Endothelial cell (in vitro differentiated cells): ENCODE measurements at places on chromosomes 13 and 19. TPM values are rescaled to one million over a fixed set of nuclear protein-coding genes. Genes with fewer than 3 reads are reported as not detected.

- no peak for DNase-seq
Measured at GRCh38 chr19:12092065-12092867, 27.7 kb downstream of the ZNF844 start.

Gene LGALS14
- total RNA-seq: not detected

Gene ZNF541
- total RNA-seq: not detected

GRCh38 chr19:10104130-10104513 is 1.6 kb upstream of the ANGPTL6 start:
- no peak for DNase-seq

- no peak for DNase-seq
Measured at GRCh38 chr19:28956421-28956820, 256.5 kb downstream of the UQCRFS1 start.

GRCh38 chr13:38636761-38637160 is 50.1 kb upstream of the FREM2 start:
- no peak for DNase-seq

GRCh38 chr13:28533441-28534166 is 38.7 kb upstream of the FLT1 start:
- DNase-seq: no peak

Gene CACNG7
- total RNA-seq: 0.51 TPM

DNA sequence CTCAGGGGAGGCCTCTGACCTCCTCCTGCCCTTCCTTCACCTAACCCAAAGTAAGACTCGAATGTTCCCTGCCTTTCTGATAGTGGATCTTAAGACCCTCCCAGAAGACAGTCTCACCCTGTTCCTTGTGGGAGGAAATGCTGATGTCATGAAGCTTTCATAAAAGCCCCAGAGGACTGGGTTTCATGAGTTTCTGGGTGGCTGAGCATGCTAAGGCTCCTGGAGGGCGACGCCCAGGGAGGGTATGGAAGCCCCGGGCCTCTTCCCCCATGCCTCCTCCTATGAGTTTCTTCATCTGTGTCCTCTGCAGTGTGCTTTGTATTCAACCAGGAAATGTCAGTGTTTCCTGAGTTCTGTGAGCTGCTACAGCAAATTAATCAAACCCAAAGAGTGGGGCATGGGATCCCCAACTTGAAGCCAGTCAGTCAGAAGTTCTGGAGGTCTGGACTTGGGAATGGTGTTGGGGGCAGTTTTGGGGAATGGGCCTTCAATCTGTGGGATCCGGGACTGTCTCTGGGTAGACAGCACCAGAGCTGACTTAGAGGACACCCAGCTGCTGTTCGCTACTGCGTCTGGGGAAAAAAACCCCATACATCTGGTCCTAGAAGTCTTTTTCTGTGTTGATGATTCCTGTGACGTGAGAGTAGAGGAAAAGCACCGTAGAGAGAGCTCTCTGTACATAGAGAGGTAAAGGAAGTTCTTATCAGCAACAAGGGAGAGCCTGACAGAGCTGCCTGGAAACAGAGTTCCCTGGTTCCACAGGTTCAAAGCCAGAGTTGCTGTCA is 2.0 kb upstream of the LILRB2 start:
- DNase-seq: no peak

Gene C1QTNF9
- not detected for total RNA-seq

GRCh38 chr13:21039097-21039800 is 22.1 kb downstream of the LATS2 start:
- no peak for DNase-seq

Gene KLF5
- 2.4 TPM for total RNA-seq

- no peak for DNase-seq
Measured at GRCh38 chr13:31168166-31168565, 6.5 kb upstream of the HSPH1 start.

GRCh38 chr13:45122941-45123340 is 2.6 kb downstream of the GTF2F2 start:
- DNase-seq: no peak

- no peak for DNase-seq
Measured at GRCh38 chr19:2804156-2805004, 15.3 kb upstream of the ZNF554 start.

Gene RASGRP4
- 8.1 TPM for total RNA-seq

GRCh38 chr13:34862716-34863115 is 79.4 kb upstream of the NBEA start:
- no peak for DNase-seq

GRCh38 chr13:110415669-110416068 is 108.6 kb downstream of the COL4A2 start:
- DNase-seq: no peak

DNA sequence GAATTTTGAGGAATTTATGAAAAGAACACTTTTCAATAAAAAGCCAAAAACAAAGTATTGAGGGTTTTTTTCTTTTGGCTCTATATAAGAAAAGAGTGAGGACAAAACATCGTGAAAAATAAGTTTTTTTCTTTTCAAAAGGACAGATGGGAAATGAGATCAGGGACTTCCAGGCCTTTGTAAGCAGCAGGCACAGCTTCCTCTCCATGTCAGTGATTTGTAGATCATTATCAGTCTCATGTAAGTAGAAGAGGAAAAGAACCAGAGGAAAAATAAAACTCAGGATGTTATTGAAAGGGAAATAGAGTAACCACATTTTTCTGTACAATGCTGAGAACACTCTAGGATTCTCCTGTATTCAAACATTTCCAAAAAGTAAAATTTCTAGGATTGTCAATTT is 29.9 kb downstream of the DOCK9 start:
- no peak for DNase-seq

Gene CASP14
- not detected for total RNA-seq

Gene ZNF66
- total RNA-seq: 17.6 TPM

- no peak for DNase-seq
Measured at GRCh38 chr19:13861392-13861713, 15.6 kb upstream of the NANOS3 start.

GRCh38 chr13:24307211-24308067 is 1.9 kb upstream of the C1QTNF9 start:
- DNase-seq: no peak

DNA sequence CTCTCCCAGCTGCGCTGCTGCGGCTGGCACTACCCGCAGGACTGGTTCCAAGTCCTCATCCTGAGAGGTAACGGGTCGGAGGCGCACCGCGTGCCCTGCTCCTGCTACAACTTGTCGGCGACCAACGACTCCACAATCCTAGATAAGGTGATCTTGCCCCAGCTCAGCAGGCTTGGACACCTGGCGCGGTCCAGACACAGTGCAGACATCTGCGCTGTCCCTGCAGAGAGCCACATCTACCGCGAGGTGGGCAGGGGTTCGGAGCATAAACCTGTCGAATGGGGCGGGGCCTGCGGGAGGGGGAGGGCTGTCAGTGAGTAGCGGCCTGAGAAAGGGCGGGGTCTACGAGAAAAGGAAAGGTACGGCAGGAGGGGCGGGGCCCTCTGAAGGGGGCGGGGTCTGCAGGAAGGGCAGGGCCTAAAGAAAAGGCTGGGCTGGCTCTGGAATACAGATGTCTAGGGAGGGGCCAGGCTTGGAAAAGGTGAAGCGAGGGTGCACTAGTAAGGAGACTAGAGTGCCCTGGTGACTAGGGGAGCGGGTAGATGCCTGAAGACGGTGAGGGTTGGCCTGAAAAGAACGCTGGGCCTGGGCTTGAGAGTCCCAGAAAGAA is 3.6 kb downstream of the CD37 start:
- peak; percentile 83 for DNase-seq

DNA sequence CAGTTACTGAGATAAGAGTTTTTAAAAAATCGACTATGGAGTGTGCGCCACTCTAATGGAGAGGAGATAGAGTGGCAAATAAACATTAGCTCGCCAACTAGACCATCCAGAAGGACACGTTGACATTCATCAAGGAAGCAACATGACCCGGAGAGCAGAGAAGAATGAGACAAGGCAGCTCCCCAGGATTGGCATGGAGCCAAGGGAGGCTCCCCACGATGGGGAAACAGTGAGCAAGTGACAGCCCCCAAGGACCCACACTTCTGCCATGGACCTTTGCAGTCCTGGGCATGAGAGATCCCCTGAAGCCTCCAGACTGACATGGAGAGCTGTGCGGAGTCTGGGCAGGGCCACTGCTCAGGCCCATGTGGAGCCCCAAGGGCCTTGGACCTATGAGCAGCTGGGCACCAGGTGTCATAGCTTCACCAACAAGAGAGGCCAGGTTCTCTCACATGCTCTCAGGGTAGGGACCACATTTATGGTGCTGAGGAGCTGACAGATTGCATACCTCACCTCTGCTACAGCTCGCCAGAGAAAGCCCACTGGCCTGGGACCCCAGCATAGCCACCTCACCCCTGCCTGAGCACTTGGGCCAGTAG is 6.7 kb downstream of the SIGLEC6 start:
- no peak for DNase-seq

GRCh38 chr19:16328824-16329482 is 4.3 kb downstream of the KLF2 start:
- no peak for DNase-seq

Gene CDC34
- 126 TPM for total RNA-seq

GRCh38 chr13:98549006-98549727 is 27.7 kb downstream of the STK24 start:
- no peak for DNase-seq

Gene ZNF99
- total RNA-seq: not detected

DNA sequence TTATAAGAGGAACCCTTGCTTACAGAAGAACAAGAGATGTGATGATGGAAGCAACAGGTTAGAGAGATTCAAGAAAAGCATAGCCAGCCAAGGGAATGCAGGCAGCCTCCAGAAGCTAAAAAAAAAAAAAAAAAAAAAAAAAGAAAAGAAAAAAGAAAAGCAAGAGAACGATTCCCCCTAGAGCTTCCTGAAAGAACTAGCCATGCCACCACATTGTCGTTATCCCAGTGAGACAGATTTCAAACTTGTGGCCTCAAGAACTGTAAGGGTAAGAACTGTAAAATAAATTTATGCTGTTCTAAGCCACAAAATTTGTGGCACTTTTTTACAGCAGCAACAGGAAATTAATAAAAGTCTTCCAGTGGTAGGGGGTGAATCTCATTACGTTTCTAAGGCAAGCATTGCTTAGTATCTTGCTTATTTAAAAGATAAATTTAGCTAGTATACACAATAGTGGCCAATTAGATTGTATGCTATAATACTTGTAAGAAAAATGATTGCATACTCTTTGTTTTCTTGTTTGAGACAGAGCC is 21.8 kb downstream of the RFXAP start:
- DNase-seq: no peak

- no peak for DNase-seq
Measured at GRCh38 chr13:93818345-93818744, 591.7 kb downstream of the GPC6 start.

DNA sequence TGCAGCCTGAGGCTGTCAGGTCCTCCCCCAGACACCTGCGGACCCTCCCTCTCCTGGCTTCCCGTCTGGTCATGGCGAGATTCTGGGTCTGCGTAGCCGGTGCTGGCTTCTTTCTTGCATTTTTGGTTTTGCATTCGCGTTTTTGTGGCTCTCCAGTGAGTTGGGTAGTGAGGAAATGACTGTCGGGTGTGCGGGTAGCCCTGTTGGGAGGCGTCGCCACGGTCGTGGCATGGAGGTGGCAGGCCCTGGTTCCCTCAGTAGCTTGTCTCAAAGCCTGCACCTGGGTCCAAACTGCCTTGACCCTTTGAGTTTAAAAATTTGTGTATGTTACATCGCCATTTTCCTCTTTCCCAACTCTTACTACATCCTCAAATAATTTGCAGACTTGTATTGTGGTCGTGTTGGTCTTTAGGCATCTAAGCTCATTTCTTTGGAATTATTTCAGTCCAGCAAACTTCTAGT is 344 bp downstream of the NHLRC3 start:
- no peak for DNase-seq

Gene SLAIN1
- 7.4 TPM for total RNA-seq

Gene ZNF154
- 23.2 TPM for total RNA-seq

DNA sequence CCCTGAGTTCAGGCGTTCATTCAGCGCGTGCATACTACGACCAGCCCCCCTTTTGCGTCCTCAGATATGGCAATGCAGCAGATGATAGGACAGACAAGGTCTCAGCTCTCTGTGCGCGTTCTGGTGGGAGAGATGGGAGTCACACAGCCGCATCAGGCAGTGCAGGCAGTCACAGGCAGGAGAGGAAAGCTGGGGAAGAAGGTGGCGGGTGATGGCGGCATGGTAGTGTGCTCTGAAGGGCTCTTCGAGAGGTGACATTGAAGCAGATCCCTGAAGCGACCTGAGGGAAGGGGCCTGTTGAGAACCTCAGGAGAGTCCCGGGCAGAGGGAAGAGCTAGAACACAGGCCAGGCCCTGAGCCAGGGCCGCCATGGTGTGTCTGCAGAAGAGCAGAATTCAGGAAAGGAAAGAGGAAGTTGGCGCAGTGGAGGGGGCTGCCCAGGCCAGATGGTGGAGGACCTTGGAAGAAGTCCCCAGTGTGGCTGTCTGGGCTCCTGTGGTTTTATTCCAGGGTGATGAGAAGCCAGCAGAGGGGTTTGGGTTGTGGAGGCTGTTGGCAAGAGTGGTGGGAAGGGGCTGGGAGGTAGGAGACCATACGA is 3.5 kb downstream of the USF2 start:
- no peak for DNase-seq
